ENCODE measurements at places on chromosomes 16 and 17. TPM values are rescaled to one million over a fixed set of nuclear protein-coding genes. Genes with fewer than 3 reads are reported as not detected.

Gene SGCA
- not detected for total RNA-seq

- no peak for DNase-seq
These were observed 27.7 kb downstream of the PPM1E start for GRCh38 chr17:58783380-58783779.

DNA sequence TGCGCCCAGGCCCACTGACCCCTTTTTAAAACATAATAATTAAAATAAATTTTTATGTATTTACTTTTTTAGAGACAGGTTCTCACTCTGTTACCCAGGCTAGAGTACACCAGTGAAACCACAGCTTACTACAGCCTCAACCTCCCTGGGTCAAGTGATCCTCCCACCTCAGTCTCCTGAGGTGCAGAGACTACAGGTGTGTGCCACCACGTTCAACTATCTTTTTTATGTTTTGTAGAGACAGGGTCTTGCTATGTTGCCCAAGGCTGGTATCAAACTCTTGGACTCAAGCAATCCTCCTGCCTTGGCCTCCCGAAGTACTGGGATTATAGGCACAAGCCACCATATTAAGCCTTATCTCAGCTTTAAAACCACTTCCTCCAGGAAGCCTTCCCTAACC lies 56.1 kb upstream of the BCAR1 start:
- no peak for DNase-seq

GRCh38 chr17:2122641-2123302 lies 67.9 kb downstream of the HIC1 start:
- DNase-seq: peak; percentile 93

Gene CXCL16
- not detected for total RNA-seq

Gene MMP28
- 8.3 TPM for total RNA-seq

DNA sequence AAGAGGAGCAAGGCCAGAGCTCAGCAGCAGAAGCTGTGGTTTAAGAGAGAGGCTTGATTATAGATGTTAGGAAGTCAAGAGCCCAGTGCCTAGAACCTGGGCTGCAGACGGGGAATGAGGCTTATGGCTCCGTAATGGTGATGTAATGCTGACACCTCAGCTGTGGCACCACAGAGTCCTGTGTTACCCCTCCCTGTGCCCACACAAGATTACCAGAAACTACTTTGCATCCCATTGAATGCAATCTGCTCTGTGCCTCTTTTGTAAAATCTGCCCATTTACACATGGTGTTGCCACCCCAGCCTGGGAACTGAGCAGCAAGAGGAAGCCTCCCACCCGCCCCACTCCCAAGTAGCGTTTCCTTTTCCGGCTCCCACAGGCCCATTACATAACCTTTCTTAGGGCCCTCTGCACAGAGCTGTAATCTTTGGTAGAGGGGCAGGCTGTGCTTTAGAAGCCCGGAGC lies 57.0 kb downstream of the PITPNC1 start:
- no peak for DNase-seq
